ENCODE measurements at places on chromosomes 7 and 10. TPM values are rescaled to one million over a fixed set of nuclear protein-coding genes. Genes with fewer than 3 reads are reported as not detected.

Gene VSTM4
- total RNA-seq: 0.39 TPM

Gene SPDYE9
- total RNA-seq: not detected

Gene ELOVL3
- 0.22 TPM for total RNA-seq

Gene SLIT1
- total RNA-seq: 0.04 TPM

Gene CYCS
- 219 TPM for total RNA-seq

Gene LMBR1
- 35.4 TPM for total RNA-seq

Gene COL13A1
- total RNA-seq: 0.23 TPM

Gene LIPF
- not detected for total RNA-seq

Gene MMD2
- not detected for total RNA-seq

Gene WNT2
- not detected for total RNA-seq

Gene ACSM6
- total RNA-seq: not detected

Gene HOXA4
- 1.7 TPM for total RNA-seq

Gene SPDYE1
- total RNA-seq: not detected

Gene PAX4
- total RNA-seq: not detected

Gene GATA3
- 6.4 TPM for total RNA-seq

Gene GHRHR
- total RNA-seq: not detected

Gene UNCX
- not detected for total RNA-seq

Gene ADRA2A
- total RNA-seq: not detected

Gene FKBP14
- 9.5 TPM for total RNA-seq

Gene AKR1C8
- not detected for total RNA-seq

Gene WAPL
- total RNA-seq: 15.4 TPM

Gene GPR26
- not detected for total RNA-seq

Gene HPSE2
- not detected for total RNA-seq

Gene MUC3A
- 18.9 TPM for total RNA-seq

Gene IFIT1B
- not detected for total RNA-seq

Gene PTPRN2
- 0.76 TPM for total RNA-seq

Gene CFAP43
- total RNA-seq: 0.16 TPM

Gene LLCFC1
- total RNA-seq: not detected

Gene OR2A12
- total RNA-seq: not detected

Gene PCLO
- total RNA-seq: 0.82 TPM

Gene ZNF853
- total RNA-seq: 2.0 TPM

Gene PAPOLB
- not detected for total RNA-seq

Gene R3HCC1L
- total RNA-seq: 13.9 TPM

Gene ZNF485
- total RNA-seq: 2.1 TPM

Gene STAG3
- total RNA-seq: 0.23 TPM

Gene MYOF
- 222 TPM for total RNA-seq

Measured in A549 treated with Mapracorat at 1 μM for 4 hours (cell line).